Activated CD8-positive, alpha-beta T cell treated with anti-CD3 and anti-CD28 coated beads, Interleukin-2, amount 10 ng/mL, durations not matched to agents 7 days and 5 days (primary cell): ENCODE measurements at places on chromosomes 2 and 18.

GRCh38 chr2:5695654-5696403 lies 3.6 kb downstream of the SOX11 start:
- no peak for DNase-seq

DNA sequence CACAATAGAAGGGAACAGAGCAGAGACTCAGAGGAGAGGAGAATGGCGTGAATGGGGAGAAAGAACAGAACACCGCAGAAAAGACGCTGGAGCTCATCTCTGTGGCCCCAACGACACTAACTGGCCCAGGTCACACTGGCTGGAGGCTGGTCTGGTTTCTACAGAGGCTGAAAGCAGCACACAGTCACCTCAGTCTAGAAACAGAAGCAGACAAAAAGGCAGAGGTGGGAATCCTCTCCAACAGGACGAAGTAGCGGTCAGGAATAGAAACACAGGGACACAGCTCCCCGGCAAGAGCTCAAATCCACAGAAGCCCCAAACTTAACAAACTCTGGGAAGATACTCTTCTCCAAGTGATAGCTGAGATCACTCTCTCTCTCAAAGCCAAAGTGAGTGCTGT lies 9.2 kb downstream of the SLC66A2 start:
- no peak for DNase-seq

- no peak for DNase-seq
Observed at GRCh38 chr2:124480958-124481357, 455.9 kb downstream of the CNTNAP5 start.

DNA sequence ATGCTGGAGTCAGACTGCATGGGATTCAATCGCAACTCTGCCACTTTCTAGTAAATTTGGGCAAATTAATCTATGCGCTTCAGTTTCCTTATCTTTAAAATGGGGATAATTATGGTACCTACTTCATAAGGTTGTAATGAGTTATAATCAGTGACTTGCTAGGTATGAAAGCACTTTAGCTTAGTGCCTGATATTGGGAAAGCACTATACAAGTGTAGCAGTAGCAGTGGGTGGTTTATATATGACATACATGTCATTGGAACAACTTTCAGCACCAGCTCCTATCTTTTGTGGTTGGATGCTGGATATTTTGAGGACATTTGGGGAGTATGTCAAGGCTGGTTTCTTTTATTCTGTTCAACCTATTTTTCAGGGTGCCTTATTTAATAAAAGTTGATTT lies 277.7 kb downstream of the CAMKMT start:
- no peak for DNase-seq

GRCh38 chr2:78701546-78701945 lies 324.0 kb upstream of the REG3G start:
- DNase-seq: no peak

DNA sequence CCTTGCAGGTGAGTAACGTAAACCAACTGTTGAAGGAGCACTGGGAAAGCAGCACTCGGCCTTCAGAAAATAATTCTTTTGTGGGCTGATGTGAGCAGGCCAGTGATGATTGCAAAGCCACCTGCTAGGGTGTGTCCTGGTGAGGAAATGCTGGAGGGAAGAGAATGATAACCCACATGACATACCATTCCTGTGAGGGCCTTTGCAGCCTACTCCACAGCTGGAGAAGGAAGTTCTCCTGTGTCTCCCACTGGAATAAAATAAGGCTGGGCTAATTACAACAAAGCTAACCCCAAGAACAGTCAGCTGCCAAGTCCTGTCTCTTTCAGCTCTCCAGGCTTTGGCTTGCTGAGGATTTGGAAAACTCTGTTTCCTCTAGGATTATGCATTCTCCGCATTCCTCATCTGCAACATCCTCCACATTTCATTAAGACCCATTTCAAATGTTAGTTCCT lies 16.7 kb upstream of the DSG1 start:
- DNase-seq: no peak

- no peak for DNase-seq
Observed at GRCh38 chr2:43327119-43327518, 100.7 kb upstream of the ZFP36L2 start.

- DNase-seq: no peak
Observed at GRCh38 chr2:118661179-118661578, 186.3 kb downstream of the EN1 start.

DNA sequence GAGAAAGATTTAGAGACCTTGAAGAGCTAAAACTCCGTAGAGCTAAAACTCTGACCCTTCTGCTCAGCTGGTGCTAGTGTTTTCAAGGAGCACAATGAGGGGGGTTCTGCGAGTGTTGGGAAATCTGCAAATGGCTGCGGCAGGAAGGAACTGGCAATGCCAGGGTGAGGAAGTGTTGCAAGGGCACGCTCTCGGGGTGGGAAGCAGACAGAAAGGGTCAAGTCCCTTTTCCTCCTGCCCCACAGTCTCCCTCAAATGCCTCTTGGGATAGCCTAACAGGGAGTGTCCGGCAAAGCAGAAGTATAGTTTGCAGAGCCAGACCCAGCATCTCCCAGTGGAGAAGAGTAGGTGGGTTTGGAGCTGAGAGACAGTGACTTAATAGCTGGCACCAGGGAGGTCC lies 60.5 kb downstream of the NCAPH start:
- no peak for DNase-seq

GRCh38 chr2:56357655-56358295 lies 174.0 kb downstream of the CCDC85A start:
- DNase-seq: no peak

- no peak for DNase-seq
Observed at GRCh38 chr2:105882920-105883435, 138.3 kb downstream of the NCK2 start.

GRCh38 chr2:205765151-205765550 lies 82.8 kb downstream of the NRP2 start:
- no peak for DNase-seq

DNA sequence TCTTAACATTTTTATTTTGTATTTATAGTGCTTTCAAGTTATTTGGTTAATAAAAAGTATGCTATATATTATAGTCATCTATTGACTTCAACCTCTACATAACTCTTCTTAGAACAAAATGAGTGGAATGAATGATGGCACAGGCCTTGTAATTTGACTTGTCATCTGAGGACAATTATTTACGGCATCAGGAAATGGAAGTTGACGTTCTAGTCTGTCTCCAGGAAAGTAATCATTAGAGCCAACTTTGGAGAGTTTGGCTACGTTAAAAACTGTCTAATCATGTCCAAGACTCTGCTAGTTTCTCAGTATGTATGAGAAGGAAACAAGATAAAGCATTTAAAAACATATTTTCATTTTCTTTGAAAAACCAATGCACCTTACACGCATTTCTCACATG lies 353.6 kb downstream of the ARHGAP15 start:
- DNase-seq: no peak

- no peak for DNase-seq
Observed at GRCh38 chr18:54250846-54251261, 18.5 kb upstream of the POLI start.

GRCh38 chr2:66573416-66573815 lies 138.5 kb downstream of the MEIS1 start:
- no peak for DNase-seq

GRCh38 chr18:49862656-49863385 lies 49.5 kb upstream of the ACAA2 start:
- no peak for DNase-seq

DNA sequence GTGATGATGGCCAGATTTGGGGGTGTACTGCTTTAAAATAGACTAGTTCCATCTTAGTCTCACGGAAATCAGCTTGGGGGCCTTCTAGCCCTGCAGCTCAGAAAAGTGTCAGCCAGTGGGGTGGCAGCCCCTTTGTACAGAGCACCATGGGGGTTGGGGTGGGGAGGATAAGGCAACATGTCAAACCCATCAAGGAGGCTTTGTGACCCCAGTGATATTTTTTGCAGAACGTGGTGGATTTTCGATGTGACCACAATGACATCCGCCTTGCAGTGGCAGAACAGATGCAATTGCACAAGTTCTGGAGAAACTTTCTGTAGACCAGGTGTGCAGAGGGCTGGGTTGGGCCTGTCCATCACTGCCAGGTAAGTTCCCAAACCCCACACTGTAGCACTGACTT lies 3.0 kb upstream of the CD8A start:
- peak; percentile 83 for DNase-seq

DNA sequence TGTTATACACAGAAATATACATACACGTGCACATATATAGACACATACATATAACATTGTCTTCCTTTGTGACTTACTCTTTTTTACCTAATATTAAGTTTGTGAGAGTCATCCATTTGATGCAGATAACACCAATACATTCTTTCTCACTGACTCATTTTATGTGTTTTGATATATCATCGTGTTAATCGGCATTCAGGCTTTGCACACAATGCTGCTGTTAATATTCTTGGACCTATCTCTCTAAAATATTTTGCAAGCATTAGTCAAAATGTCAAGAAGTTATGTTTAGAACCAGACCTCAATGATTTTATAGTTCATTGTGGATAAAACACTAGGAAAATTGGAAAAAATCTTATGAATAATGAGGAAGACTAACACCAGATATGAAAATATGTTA lies 441.1 kb downstream of the LRATD1 start:
- DNase-seq: no peak

- DNase-seq: no peak
Observed at GRCh38 chr2:20544153-20544747, 97.4 kb downstream of the RHOB start.

- no peak for DNase-seq
Observed at GRCh38 chr18:58205443-58206160, 161.6 kb downstream of the NEDD4L start.
